HS-5 (cell line): ENCODE measurements at places on chromosomes 7 and 10.

- no peak for DNase-seq
Observed at GRCh38 chr10:131568866-131569265, 257.3 kb upstream of the TCERG1L start.

DNA sequence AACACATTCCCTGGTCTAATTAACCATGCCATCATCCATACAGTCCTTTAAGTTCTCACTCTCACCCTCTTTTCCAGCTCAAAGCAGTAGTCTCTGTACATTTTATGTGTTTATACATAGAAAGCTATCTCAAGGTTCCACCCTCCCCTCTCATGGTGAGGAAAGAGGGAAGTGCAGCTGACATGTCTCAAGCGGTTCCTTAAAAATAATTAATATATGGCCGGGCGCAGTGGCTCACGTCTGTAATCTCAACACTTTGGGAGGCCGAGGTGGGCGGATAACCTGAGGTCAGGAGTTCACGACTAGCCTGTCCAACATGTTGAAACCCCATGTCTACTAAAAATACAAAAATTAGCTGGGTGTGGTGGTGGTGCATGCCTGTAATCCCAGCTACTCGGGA lies 36.7 kb downstream of the ZC3HAV1 start:
- no peak for DNase-seq

- DNase-seq = no peak
Observed at GRCh38 chr10:21980691-21981090, 22.8 kb downstream of the DNAJC1 start.

GRCh38 chr10:86940677-86941076 lies 16.7 kb downstream of the MMRN2 start:
- DNase-seq = no peak

DNA sequence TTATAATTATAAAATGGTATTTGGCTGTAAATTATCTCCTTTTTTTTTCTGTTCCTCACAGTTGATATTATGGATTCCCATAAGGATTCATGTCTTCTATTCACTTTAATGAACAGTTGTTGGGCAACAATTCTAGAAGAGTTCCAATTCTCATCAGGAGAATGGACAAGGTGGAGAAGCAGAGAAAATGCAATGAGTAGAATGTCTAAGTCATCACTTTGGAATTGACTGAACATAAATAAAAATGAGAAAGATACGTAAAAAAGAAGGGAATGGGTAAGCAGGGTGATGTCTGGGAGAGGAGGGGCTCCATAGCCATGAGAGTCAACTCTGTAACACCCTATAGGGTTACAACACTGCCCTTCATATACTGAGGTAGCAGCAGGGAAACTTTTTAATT lies 1.8 kb upstream of the CAV2 start:
- DNase-seq = no peak

DNA sequence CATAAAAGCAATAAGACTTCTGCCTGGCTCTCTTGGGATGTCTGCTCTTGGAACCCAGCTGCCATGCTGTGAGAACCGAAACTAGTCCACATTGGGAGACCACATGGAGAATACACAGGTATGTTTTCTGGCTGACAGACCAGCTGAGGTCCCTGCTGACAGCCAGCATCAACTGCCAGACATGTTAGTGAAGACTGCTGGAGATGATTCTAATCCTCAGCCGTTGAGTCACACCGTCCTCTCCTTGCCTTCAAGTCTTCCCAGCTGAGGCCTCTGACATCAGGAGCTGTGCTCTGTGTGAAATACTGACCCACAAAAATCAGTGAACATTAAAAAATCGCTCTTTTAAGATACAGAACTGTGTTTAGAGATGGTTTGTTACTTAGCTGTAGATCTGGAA lies 36.9 kb upstream of the AGR2 start:
- DNase-seq = no peak

GRCh38 chr10:58577437-58577777 lies 64.7 kb downstream of the BICC1 start:
- DNase-seq = peak; percentile 35

GRCh38 chr10:71736570-71736952 lies 17.0 kb upstream of the C10orf105 start:
- no peak for DNase-seq

GRCh38 chr10:110160081-110160480 lies 47.3 kb upstream of the MXI1 start:
- DNase-seq = no peak

GRCh38 chr10:49410365-49411074 lies 14.6 kb upstream of the DRGX start:
- no peak for DNase-seq

- no peak for DNase-seq
Observed at GRCh38 chr7:158588878-158589442, 1.3 kb upstream of the PTPRN2 start.

GRCh38 chr10:113415246-113415645 lies 137.6 kb upstream of the HABP2 start:
- DNase-seq = no peak
